ENCODE measurements at places on chromosomes 5 and 9.

- no peak for DNase-seq
Measured at GRCh38 chr9:83569326-83569725, 31.1 kb upstream of the FRMD3 start.

DNA sequence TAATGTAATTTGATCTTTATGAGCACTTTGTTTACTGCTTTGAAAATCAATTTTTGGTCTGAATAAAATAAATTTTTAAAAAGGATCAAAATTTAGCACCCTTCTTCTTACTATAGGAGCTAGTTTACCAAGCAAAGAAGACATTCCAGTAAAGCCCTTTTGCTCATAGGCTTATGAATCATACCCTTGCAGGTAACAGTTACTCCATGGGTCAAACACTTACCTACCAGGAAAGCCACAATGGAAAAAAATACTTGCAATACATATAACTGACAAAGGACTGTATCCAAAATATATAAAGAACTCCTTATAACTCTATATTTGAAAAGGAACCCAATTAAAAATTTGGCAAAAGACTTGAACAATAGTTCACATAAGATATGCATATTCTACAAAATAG lies 66.6 kb downstream of the SHOC1 start:
- no peak for DNase-seq

- no peak for DNase-seq
Measured at GRCh38 chr5:27465140-27465539, 426.8 kb upstream of the CDH9 start.

GRCh38 chr5:118614731-118615456 lies 373.5 kb downstream of the DTWD2 start:
- no peak for DNase-seq

- DNase-seq = no peak
Measured at GRCh38 chr9:74556685-74557084, 59.5 kb downstream of the RORB start.

DNA sequence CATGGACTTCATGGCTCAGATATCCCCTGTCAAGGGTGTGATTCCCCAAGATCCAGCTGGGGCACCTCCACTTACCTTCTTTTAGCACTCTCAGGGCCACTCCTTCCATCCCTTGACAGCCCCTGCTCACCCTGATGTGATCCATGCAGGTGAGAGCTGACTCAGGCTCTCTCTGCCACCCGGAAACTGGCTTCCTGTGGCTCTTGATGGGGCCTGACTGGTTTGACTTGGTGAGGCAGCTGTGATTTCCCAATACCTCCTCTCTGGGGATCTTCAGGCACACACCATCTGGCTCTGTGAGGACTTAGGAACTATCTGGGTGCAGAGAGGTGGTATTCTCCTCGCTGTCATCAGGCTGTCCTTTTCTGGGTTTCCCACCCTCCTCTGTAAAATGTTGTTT lies 7.9 kb upstream of the FAT2 start:
- no peak for DNase-seq

DNA sequence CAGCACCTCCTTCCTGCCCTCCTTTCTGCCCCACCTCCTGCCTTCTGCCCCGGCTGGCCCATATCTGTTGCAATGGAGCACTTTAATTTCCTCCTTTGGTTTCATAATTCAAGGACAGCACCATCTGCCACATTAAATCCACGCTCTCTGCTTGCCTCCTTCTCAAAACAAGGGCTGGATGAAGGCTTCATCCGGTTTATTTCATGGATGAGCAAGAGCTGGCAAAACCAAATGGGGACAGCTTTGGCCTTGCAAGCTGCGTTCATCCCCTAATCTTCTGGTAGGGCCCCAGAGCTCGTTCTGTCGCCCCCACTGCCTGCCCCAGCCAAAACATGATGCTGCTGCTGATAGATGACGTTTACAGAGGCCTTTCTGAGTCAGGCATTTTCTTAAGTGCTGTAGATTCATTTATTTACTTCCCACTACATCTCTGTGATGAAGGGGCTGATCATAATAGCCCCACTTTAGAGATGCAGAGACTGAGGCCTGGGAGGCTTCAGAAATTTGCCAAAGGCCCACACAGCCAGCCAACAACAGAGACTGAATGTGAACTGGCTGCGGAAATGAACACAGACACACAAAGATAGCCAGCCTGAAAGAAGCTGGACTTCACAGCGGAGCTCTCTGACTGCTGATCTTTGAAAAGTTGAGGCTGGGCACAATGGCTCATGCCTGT lies 115.6 kb upstream of the CPEB4 start:
- no peak for DNase-seq

- DNase-seq = no peak
Measured at GRCh38 chr5:152113401-152113800, 188.8 kb upstream of the GLRA1 start.

- no peak for DNase-seq
Measured at GRCh38 chr5:103003872-103004271, 116.1 kb downstream of the GIN1 start.

DNA sequence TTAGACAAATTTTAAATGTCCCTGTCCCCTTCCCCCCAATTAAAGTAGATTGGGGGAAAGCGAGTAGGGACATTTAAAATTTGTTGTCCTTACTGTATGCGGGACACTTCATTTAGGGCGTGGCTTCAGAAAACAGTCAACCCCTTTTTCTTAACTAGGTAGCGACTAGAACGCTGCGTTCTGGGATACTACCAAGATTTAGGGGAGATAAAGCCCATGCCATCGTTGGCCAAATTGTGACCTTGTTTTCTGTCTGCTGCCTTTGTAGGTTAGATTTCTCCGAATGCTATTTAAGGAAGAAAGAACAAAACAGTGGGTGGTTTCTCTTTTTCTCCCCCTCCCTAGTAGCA lies 1.2 kb downstream of the CKS2 start:
- DNase-seq = no peak

All from brain pericyte (primary cell).